ENCODE measurements at places on chromosomes 5 and 9.

DNA sequence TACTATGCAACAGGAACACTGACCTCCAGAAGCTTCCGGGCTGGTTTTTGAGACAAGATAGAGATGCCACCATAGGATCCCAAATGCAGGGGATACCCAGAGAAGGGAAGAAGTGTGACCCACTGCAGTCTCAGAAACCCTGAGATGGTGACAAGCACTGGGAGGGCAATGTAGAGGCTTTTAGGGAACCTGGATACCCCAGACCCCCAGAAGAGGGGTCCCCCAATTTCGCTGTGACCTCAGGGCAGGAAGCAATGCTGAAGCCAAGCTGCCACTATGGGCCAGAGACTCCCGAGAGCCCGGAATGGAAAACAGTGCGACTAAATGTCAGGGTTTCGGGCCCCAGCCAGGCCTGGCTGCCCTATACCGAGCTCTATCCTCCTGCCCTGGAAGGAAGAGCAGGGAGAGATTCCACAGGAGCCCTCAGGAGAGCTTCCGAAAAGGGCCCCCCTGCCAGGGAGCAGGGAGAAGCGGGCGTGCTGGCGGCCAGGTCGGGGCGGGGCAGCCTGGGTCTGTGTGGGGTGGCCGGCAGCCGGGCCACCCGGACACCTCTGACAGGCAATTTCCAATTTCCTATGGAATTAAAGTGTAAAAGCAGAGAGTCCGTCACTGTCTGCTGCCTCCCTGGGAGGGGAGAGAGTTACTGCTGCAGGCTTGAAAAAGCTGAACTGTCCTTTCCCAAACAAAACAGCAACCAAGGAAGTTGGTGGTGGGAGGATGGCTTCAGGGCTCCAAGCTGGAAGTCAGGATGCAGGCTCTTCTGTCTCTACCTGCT lies 154.2 kb downstream of the FGF18 start:
- DNase-seq = no peak

GRCh38 chr9:78026947-78027346 lies 4.7 kb downstream of the GNAQ start:
- no peak for DNase-seq

GRCh38 chr5:138369706-138370105 lies 17.2 kb downstream of the KDM3B start:
- DNase-seq = no peak

- DNase-seq = no peak
Observed at GRCh38 chr5:160271836-160272235, 40.5 kb downstream of the CCNJL start.

DNA sequence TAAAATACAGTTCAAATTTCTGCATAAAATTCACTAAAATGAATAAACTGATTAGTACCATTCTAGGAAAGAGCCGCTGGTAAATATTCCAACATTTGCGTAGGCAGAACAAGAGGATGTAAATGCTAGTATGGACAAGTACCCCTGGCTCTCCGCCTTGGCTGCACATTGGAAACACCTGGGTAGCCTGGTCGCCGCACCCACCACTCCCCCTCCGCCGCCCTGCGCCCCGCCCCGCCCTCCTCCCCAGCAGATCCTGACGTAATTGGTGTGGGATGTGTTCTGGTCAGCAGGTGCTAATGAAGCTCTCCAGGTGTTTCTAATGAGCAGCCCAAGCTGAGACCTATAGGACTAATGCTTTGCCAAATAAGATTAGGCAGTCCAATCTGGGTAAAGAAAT lies 225.7 kb downstream of the FRMD3 start:
- DNase-seq = no peak

DNA sequence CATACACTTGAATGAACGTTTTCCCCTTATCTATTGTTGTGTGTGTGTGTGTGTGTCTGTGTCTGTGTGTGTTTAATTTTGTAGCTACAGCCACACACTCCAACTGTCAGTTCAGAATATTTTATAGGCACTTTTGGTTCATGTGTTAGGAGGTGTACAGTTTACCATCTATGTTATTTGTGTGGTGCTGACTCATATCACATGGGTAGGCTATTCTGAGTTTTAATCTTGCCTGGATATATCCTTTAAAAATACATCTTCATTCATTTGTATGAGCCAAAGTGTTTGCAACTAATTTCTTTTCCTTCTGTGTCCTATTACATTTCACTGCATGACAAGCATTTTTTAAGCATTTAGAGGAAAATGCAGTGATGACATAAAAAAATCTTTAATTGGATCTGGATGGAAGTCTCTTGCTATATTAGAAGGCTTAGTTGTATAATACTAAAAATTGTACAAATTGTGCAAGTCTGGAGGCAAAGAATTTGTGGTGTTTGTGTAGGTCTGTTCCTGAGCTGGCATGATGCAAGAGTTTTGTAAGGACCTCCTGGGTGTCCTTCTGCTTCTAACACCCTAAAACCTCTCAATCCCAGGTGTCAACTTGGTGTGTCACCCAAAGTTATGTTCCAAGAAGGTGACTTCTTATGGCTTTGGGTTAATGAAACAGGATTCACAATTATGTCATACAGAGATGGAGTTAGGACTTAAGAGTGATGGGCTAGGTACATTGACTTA lies 52.4 kb upstream of the HMHB1 start:
- no peak for DNase-seq

- no peak for DNase-seq
Observed at GRCh38 chr5:32523625-32524024, 61.7 kb upstream of the SUB1 start.

DNA sequence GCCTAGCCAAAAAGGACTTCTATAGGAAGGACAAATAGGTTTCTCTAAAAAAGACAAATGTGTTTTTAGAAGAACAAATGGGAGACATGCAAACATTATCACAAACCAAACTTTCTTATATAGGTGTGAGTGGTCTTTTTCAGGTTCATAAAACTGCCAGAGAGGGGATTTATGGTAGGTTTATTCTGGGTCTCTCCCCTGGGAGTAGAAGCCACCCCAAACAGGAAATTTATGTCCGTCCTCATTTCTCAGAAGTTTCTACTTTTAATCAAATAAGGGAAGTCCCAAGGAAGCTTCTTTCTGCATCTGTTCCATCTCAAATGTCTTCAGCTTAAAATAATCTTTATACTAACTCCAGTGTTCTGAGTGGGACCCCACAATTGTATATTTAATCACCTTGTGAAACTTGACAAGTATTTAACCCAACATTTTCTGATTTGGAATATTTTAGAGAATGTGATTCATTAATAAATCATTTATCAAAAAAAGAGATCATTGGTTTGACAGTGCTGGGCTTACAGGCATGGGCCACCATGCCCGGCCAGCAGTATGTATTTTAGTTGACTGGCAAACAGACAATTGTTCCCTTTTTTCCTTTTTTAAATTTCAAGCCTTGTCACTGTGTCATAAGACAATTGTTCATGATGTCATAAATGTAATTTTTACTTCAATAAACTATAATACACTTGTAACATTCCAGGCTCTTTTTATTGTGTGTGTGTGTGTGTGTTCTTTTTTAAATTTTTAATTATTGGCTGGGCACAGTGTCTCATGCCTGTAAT lies 44.6 kb upstream of the GLDC start:
- DNase-seq = no peak

GRCh38 chr9:92506184-92506857 lies 24.0 kb upstream of the ASPN start:
- DNase-seq = no peak

- no peak for DNase-seq
Observed at GRCh38 chr5:153623751-153624450, 133.4 kb downstream of the GRIA1 start.

DNA sequence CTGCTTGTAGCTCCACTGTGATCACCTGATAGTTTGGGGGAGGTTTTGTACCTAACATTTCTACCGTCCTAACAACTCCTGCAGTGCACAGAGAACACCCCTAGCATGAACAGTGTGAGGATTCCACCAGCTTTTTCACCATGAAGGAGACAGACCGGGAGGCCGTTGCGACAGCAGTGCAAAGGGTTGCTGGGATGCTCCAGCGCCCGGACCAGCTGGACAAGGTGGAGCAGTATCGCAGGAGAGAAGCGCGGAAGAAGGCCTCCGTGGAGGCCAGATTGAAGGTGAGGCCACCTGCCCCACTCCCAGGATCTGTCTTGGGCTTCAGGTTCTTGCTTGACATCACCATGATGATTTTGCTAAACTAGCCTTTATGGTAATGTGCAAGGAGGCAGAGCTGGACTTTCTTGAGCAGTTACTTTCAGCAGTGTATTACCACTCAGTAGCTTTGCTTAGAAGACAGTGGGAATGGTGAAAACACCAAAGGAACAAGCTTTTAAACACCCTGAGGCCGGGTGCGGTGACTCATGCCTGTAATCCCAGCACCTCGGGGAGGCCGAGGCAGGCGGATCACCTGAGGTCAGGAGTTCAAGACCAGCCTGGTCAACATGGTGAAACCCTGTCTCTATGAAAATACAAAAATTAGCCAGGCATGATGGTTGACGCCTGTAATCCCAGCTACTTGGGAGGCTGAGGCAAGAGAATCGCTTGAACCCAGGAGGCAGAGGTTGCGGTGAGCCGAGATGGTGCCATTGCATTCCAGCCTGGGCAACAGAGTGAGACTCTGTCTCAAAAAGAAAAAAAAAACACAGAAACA lies 3.3 kb downstream of the EXOC3 start:
- DNase-seq = no peak

- no peak for DNase-seq
Observed at GRCh38 chr9:134208981-134209725, 44.8 kb upstream of the RNU6ATAC start.

- DNase-seq = peak; percentile 12
Observed at GRCh38 chr5:57302164-57302563, 128.3 kb downstream of the GPBP1 start.

DNA sequence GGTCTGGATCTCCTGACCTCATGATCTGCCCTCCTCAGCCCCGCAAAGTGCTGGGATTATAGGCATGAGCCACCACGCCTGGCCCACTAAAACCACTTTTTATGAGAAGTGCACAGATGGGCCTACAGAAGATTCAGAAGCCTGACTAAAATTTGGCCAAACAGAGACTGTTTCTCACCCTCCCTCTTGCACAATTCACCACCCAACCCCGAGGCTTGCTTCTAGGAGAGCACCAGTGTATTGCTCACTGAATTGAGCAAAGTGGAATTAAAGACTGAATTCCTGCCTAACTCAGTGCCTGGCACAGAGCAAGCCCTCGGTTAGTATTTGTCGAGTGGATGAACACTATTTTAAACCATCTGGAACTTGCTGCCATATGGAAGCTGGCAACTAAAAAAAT lies 3.4 kb upstream of the DCTN4 start:
- DNase-seq = no peak

GRCh38 chr5:154358516-154359220 lies 87.1 kb upstream of the SAP30L start:
- DNase-seq = no peak

DNA sequence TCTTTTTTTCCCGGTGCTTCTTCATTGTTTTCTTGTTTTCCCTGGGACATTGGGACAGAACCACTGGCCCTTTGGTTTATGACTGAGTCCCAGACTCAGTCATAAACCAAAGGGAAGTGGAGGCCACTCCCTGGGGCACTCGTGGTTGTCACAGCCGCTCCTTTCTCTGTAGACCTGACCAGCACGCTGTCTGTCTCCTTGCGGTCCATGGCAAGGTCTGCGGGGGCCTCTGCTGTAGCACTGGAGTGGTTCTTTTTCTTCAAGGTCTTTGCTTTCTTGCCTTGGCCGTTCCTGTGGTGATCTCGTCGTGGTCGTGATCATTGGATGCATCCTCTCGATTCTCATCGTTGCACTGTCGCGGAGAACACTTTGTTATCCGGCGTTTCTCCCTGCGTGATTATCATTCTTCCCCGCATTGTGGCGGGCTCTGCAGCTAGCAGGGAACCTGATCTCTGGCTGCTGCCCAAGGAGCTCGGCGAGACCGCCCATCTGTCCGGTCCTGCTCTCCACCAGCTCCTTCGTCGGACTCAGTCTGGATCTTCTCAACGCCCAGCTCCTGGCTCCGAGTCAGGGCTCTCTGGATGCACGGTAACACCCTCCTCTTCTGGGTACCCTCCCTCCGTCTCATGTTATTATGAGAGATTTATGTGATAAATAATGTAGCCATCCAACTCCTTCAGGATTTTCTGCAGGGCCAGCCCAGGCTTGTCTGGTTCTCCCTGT lies 43.5 kb upstream of the MPDZ start:
- DNase-seq = no peak

DNA sequence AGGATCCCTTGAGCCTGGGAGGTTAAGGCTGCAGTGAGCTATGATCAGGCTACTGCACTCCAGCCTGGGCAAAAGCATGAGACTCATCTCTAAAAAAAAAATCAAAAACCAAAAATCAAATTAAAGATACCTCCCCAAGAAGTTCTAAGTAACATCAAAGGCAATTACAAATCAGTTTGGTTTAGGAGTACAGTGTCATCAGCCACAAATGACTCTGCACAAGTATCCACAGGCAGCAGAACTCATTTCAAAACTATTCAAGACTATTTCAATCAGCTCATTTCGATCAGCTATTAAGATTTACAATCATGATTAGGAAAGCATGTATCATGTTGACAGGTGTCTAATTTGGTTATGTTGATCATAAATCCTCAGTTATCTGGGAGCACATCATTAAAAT lies 19.1 kb downstream of the TRMO start:
- DNase-seq = no peak

GRCh38 chr9:92620845-92621244 lies 49.1 kb downstream of the IPPK start:
- DNase-seq = no peak

DNA sequence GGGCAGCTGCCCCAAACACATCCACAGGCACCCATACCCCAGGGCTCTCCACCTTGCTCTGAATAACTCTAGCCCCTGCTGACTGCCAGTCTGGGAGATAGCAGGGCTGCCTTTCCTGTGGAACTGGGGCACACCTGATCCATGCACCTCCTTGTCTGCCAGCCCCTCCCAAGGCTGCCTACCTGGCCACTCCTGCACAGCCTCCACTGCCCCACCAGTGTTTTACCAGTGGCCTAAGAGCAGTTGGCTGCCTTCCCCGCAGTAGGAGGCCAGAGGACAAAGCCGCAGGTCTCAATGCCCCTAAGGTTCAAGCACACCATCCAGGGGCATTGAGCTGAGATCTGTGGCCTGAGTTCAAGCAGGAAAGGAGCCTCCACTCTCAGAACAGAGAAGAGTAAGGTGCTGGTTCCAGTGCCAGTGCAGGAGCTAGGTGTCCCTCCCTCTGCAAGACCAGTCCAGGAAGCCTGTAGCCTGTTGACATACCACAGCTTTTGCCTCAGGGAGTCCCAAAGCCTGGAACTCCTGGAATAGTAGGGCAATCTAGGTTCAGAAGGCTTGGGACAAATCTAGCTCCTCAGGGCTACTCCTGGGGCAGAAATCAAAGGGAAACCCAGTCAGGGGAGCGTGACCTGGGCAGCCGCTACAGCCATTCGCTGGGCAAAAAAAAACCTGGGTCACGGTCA lies 514.5 kb upstream of the PTGER4 start:
- DNase-seq = no peak
